OCI-LY7 (cell line): ENCODE measurements at places on chromosomes 5 and 9. TPM values are rescaled to one million over a fixed set of nuclear protein-coding genes. Genes with fewer than 3 reads are reported as not detected.

The IL9 gene
- total RNA-seq = not detected in 2 replicates

The ODF2 gene
- 93.1 and 94.1 TPM in 2 replicates for total RNA-seq

The PLPP6 gene
- total RNA-seq = 7.5 and 8.1 TPM in 2 replicates

- no peak for DNase-seq
Measured at GRCh38 chr9:110821064-110821463, 152.5 kb downstream of the MUSK start.

DNA sequence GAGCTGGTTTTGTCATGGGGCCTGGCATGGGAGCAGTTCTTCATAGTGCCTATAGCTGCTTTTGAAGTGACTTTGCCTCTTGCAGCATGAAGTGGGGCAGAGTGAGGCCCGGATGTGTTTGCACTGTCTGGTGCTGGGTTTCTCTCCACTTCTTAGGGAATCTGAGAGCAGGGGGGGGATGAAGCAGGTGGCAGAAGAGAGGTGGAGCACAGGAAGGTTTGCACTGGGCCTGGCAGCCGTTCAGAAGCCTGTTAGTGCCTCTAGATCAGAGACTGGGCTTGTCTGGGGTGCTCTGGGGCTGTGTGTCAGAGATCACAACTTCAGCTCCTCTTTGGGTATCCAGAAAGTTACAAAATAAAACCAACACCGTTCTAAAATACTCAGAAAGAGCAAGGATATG, 18.4 kb downstream of the USP20 start:
- no peak for DNase-seq
